Eye (tissue), 1 donor: ENCODE measurements at places on chromosomes 11 and 22.

DNA sequence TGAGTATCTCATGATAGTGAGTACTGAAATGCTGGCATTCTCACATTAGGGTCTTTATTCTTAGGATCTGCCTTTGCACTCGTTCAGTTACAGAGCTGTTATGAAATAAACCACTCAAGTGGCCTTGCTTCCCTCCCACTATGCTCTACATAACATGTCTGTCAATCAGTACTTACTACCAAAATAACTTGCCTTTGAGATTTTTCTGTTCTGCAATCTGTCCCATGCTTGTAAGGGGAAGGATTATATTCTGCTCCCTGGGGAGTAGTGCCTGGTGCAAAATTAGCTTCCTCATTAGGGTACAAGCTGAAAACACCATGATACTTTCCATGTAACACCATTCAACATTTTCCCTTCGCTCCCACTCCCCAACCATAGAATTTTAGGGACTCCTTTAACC is 1.9 kb upstream of the GRAP2 start:
- no peak for DNase-seq

DNA sequence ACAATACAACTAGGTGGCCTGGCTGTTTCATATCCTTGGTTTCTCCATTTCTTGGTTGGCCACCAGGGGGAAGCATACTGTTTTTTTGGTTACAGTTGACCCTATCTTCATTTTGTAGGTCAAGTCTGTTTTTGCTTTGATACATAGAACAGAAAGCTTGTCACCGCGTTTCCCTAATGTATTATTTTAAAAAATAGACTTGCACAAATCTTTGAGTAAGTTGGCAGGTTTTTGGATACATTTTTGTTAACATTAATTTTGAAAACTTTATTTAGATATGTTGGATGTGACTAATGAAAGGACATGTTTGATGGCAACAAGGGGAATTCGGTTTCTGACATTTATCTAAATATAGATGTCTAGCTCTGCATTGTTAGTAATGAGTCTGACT is 3.0 kb downstream of the NCR3LG1 start:
- DNase-seq = peak; percentile 92

DNA sequence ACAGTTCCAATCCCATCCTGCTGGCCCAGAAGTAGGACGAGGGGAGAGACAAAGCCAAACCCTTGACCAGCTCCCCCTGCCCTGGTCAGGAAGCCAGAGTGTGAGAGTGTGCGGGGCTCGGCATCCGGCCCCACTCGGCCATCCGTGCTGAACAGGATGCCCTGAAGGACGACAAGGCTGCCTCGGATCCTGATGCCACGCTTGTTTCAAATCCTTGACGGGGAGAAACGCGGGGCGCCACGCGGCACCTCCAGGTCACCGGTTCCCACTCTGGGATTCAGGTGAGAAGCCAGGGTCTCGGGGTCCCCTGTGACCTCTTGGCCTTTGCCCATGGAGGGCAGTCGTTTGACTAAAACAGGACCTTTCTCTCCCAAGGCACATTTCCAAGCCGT is 167.8 kb downstream of the BRD1 start:
- DNase-seq = no peak

GRCh38 chr11:33843018-33843417 is 48.9 kb downstream of the LMO2 start:
- DNase-seq = no peak

- peak; percentile 83 for DNase-seq
Measured at GRCh38 chr11:64102005-64102738, 63.7 kb downstream of the MACROD1 start.

- no peak for DNase-seq
Measured at GRCh38 chr11:62895501-62895900, 14.8 kb downstream of the SLC3A2 start.

DNA sequence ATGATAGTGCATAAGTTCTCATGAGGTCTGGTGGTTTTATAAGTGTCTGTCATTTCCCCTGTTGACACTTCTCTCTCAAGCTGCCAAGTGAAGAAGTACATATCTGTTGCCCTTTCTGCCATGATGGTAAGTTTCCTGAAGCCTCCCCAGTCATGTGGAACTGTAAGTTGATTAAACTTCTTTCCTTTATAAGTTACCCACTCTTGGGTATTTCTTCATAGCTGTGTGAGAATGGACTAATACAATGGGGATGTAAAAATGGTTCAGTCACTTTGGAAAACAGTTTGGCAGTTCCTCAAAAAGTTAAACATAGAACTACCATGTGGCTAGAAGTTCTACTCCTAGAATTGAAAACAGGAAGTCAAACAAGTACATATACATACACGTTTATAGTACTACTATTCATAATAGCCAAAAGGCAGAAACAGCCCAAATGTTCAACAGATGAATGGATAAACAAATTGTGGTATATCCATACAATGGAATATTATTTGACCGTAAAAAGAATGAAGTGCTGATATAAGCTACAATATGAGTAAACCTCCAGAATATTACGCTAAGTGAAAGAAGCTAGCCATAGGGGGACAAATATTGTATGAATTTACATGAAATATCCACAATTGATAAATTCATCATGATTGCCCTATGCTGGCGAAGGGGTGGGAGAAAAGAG is 16.0 kb upstream of the DKK3 start:
- no peak for DNase-seq

GRCh38 chr22:47352920-47353700 is 590.7 kb downstream of the TBC1D22A start:
- DNase-seq = no peak

DNA sequence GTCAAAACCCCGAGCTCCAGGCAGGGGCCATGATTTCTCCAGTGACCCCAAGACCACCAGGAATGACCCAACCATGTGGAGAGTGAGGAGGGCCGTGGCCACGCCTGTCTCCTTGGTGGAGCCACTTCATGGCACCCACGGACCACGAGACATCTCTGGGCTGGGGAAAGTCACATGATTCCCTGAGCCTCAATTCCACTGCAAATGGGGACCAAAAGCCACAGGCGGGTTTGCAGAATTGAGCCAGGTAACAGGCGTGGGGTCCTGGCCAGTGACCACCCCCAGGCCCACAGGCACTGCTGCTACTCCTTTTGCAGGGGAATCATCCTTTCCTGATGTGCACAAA is 178.9 kb downstream of the CTTN start:
- DNase-seq = no peak

- DNase-seq = no peak
Measured at GRCh38 chr11:87428266-87428665, 390.5 kb downstream of the TMEM135 start.

DNA sequence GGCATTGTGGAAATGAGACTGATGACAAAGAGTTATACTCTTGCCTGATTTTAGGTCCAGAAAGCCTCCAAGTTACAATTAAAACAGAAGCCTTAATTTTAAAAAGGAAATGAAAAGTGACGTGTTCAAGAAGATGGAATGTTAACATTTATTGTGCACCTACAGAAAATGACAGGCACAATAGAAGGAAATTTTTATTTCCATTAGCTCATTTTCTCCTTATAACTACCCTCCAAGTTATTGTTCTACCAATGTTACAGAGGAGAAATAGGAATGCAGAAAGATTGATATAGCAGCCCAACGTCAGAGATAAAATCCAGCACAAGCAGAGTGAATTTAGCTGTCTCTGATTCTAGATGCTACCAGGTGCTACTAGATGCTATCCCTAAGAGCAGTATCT is 736.9 kb upstream of the KIRREL3 start:
- DNase-seq = no peak

- DNase-seq = no peak
Measured at GRCh38 chr11:100612766-100613165, 74.3 kb upstream of the ARHGAP42 start.

GRCh38 chr11:95095858-95096587 is 6.4 kb downstream of the ENDOD1 start:
- DNase-seq = no peak

DNA sequence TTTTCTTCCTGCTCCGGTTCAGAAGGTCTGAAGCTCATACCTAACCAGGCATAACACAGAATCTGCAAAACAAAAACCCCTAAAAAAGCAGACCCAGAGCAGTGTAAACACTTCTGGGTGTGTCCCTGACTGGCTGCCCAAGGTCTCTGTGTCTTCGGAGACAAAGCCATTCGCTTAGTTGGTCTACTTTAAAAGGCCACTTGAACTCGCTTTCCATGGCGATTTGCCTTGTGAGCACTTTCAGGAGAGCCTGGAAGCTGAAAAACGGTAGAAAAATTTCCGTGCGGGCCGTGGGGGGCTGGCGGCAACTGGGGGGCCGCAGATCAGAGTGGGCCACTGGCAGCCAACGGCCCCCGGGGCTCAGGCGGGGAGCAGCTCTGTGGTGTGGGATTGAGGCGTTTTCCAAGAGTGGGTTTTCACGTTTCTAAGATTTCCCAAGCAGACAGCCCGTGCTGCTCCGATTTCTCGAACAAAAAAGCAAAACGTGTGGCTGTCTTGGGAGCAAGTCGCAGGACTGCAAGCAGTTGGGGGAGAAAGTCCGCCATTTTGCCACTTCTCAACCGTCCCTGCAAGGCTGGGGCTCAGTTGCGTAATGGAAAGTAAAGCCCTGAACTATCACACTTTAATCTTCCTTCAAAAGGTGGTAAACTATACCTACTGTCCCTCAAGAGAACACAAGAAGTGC is 661 bp upstream of the MALAT1 start:
- no peak for DNase-seq

GRCh38 chr11:10941414-10941813 is 83.6 kb upstream of the ZBED5 start:
- DNase-seq = no peak

- no peak for DNase-seq
Measured at GRCh38 chr11:69916806-69917387, 97.7 kb upstream of the FGF3 start.
